ENCODE measurements at places on chromosomes 1 and 21. TPM values are rescaled to one million over a fixed set of nuclear protein-coding genes. Genes with fewer than 3 reads are reported as not detected.

GRCh38 chr1:212593821-212594251, 14.7 kb upstream of the ATF3 start:
- DNase-seq = no peak
- no peak overlapping the region for H3K4me3 ChIP-seq
- peaks cover 6% of the 10 kb centered on the region for H3K36me3 ChIP-seq
- peaks cover 28% of the 10 kb centered on the region for H3K27me3 ChIP-seq

DMBX1 gene
- total RNA-seq = not detected

GRCh38 chr1:48680411-48681035, 96.2 kb downstream of the BEND5 start:
- peaks cover 2% of the 10 kb centered on the region for H3K4me1 ChIP-seq
- no peaks in the 10 kb centered on the region for H3K36me3 ChIP-seq
- no peak for DNase-seq
- H3K27me3 ChIP-seq = peaks cover 9% of the 10 kb centered on the region

- no peak for DNase-seq
- H3K27ac ChIP-seq = peak overlapping the region; percentile 47
- H3K4me1 ChIP-seq = peaks cover 3% of the 10 kb centered on the region
- H3K27me3 ChIP-seq = no peaks in the 10 kb centered on the region
Observed at GRCh38 chr21:45573452-45574035, 31.3 kb upstream of the SLC19A1 start.

- H3K27ac ChIP-seq = no peak overlapping the region
- no peaks in the 10 kb centered on the region for H3K27me3 ChIP-seq
- no peaks in the 10 kb centered on the region for H3K36me3 ChIP-seq
- H3K4me1 ChIP-seq = no peaks in the 10 kb centered on the region
Observed at GRCh38 chr1:245578771-245579170, 424.0 kb downstream of the KIF26B start.

DNA sequence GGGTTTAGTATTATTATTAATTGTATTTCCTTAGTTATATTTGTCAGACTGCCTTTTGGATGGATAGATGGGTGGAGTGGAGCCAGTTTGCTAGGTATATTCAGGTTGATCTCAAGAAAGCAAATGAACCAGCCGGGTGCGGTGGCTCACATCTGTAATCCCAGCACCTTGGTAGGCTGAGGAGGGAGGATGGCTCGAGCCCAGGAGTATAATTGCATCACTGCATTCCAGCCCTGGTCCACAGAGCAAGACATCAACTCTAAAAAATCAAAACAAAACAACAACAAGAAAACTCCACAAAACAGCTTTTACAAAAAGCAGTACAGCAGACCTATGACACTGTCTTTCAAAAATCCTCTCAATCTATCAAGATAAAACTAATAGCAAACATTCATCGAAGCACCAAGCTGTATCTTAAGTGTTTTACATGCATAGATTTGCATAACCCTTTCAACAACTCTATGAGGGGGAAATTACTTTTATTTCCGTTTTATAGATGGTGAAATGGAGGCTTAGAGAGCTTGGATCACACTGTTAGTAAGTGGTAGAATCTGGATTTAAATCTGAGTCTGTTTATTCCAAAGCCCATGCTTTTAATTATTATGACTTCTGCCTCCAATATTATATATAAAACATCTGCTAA, 25.5 kb downstream of the KMO start:
- H3K27ac ChIP-seq = no peak overlapping the region
- no peak overlapping the region for H3K4me3 ChIP-seq
- H3K4me1 ChIP-seq = peaks cover 1% of the 10 kb centered on the region
- peaks cover 1% of the 10 kb centered on the region for H3K36me3 ChIP-seq
- H3K27me3 ChIP-seq = no peaks in the 10 kb centered on the region

DNA sequence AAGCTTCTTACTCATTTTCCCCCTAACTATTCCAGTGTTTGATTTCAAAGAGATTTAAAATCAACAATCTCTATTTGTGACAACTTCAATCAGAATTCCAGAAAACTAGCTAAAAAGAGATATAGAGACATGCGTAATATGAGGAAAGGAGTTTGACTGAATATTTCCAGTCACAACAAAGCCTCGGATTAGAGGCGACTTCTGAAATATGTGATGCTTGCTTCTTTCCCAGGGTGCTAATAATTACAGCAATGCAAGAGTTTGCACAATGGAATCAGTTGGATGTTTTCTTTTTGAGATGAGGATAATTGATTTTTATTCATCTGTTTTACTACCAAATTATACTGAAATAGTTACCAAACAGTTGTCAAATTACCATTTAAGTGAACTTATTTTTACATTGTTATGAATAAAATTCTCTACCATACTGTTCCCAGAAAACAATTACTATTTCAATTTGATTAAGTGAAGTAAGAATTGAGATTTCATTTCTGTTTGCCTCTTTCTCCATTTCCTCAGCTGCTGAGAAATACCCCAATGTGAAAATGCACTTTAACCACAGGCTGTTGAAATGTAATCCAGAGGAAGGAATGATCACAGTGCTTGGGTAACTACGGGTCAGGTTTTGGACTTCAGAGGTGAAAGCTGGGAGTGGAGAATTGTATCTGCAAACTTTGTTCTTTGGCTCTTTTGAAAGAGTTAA, 28.1 kb downstream of the KMO start:
- no peak overlapping the region for H3K4me3 ChIP-seq
- no peak overlapping the region for H3K27ac ChIP-seq
- no peaks in the 10 kb centered on the region for H3K27me3 ChIP-seq
- H3K36me3 ChIP-seq = no peaks in the 10 kb centered on the region
- peaks cover 1% of the 10 kb centered on the region for H3K4me1 ChIP-seq

FCRL1 gene
- total RNA-seq = not detected
